Stimulated activated CD8-positive, alpha-beta memory T cell treated with anti-CD3 and anti-CD28 coated beads, Interleukin-15, amount 100 ng/mL, for 1 hour (primary cell): ENCODE measurements at places on chromosomes 3 and 15.

DNA sequence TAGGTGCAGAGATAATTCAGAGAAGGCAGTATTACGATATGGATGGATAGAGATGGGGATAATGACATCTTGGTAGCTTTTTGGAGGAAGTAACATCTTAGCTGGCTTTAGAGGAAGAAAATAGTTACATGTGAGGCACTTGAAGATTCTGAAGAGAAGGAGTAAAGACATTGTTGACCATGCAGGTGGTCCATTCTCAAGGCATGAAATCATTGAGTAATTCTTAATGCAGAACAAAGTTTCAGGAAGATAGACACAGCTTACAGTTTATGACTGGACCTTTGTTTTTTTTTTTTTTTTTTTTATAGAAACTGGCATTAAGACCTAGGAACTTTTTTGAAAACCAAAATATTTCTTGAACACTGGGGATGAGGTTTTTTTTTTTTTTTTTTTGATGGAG is 28.2 kb downstream of the MBNL1 start:
- no peak for DNase-seq

GRCh38 chr3:181880331-181880730 is 168.6 kb downstream of the SOX2 start:
- no peak for DNase-seq

- DNase-seq: no peak
Observed at GRCh38 chr3:192750201-192750600, 22.9 kb upstream of the FGF12 start.

DNA sequence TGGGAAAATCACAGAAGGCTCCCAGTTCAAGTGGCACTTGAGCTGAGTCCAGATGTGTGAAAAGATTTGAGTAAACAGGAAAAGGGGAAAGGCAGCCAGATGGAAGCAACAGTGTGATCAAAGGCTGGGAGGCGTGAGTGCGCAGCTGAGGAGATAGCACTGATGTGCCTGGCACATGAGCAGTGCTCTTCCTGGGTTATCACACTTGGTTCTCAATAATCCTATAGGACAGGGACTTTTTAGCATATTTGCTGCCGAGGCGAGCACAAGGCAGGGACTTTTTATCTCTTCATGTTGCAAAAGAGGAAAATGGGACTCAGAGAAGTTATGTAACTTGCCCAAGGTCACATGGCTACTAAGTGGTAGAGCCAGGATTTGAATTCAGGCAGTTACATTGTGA is 39.6 kb downstream of the CORO2B start:
- DNase-seq: no peak

DNA sequence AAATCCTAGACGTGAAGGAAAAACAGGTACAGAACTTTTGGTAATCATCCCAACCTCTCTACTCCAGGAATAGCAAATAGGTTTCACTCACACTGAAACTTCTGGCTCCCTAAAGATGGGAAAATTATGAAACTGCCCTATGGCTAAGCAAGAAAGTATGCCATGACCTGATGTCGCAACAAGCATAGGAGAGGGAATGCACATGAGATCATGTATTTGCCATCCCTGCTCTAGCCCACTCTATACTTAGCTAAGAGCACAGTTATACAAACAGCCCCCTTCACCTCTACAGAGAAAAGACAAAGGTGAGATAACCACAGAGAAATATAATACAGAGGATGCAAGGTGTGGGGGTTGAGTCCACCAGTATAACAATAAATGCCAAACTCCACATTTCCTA is 102.7 kb downstream of the TBC1D5 start:
- no peak for DNase-seq

DNA sequence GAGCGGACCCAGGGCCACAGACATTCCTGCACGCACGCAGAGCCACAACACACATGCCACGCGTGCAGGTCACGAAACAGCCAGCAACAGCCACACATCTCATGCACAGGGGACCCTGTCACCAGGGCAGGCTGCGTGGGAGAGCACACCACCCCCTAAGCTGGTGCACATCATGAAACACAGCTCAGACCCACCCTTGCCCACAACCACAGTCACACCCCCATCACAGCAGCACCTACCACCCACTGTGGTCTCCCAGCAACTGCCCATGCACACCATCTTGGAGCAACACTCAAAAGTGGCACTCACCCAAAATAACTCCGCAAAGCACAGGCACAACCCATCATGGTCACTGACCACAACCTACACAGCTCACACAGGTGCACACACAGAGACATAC is 75.7 kb downstream of the OCA2 start:
- DNase-seq: no peak
